Muscle of leg (tissue), 16 donors: ENCODE measurements at places on chromosomes 2 and 18. TPM values are rescaled to one million over a fixed set of nuclear protein-coding genes. Genes with fewer than 3 reads are reported as not detected.

The LYPD6B gene
- 0.29 TPM for polyA plus RNA-seq

DNA sequence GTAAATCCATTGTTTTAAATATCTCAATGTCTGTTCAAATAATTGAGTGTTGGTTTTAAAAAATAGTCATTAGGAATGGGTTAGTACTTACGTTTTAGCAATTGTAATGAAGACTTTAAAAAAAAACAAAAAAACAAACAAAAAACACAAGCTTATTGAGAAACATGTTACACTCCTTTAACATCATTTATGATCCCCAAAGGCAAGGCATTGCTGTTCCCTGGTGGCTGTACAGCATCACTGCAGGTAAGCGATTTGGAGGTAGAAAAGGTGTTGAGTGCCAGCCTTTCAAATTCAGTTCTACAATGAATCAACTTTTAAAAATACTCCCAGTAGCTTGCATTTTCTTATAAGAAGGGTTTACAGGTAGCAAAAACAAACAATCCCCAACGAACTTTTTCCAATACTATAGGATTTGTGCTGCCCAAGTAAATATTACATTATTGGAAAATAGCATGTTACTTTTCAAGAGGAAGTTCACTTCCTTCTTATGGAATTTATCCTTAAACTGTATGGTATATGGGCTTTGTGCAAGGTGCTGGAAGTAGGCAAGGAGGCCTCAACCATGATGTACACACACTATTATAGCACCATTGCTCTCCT lies 27.5 kb downstream of the CNRIP1 start:
- no peak overlapping the region for H3K4me3 ChIP-seq
- DNase-seq: no peak
- no peak overlapping the region for H3K27ac ChIP-seq
- no peaks in the 10 kb centered on the region for H3K4me1 ChIP-seq
- H3K27me3 ChIP-seq: no peaks in the 10 kb centered on the region

GRCh38 chr2:54586062-54586461 lies 129.9 kb downstream of the SPTBN1 start:
- no peaks in the 10 kb centered on the region for H3K27me3 ChIP-seq
- no peak overlapping the region for H3K27ac ChIP-seq
- no peak overlapping the region for H3K4me3 ChIP-seq
- peaks cover 15% of the 10 kb centered on the region for H3K4me1 ChIP-seq

The TCF23 gene
- polyA plus RNA-seq: 0.27 TPM

The GALNT5 gene
- 1.7 TPM for polyA plus RNA-seq

GRCh38 chr2:88483200-88483599 lies 30.7 kb upstream of the FOXI3 start:
- H3K4me1 ChIP-seq: no peaks in the 10 kb centered on the region
- H3K4me3 ChIP-seq: no peak overlapping the region
- no peak for DNase-seq
- H3K27ac ChIP-seq: no peak overlapping the region

GRCh38 chr2:10919771-10920621 lies 8.3 kb downstream of the KCNF1 start:
- no peak overlapping the region for H3K4me3 ChIP-seq
- no peaks in the 10 kb centered on the region for H3K36me3 ChIP-seq
- H3K27ac ChIP-seq: no peak overlapping the region
- DNase-seq: no peak
- peaks cover 20% of the 10 kb centered on the region for H3K4me1 ChIP-seq

The GAL3ST2 gene
- not detected for polyA plus RNA-seq

- peaks cover 26% of the 10 kb centered on the region for H3K4me1 ChIP-seq
- H3K27ac ChIP-seq: no peak overlapping the region
- no peaks in the 10 kb centered on the region for H3K36me3 ChIP-seq
- no peaks in the 10 kb centered on the region for H3K27me3 ChIP-seq
These were observed 219.6 kb downstream of the TSN start for GRCh38 chr2:121974897-121975661.

The LYPD1 gene
- 13.4 TPM for polyA plus RNA-seq

The TAF4B gene
- polyA plus RNA-seq: 2.0 TPM

GRCh38 chr2:135132314-135132713 lies 80.2 kb downstream of the RAB3GAP1 start:
- no peaks in the 10 kb centered on the region for H3K27me3 ChIP-seq
- no peak for DNase-seq
- no peak overlapping the region for H3K27ac ChIP-seq
- H3K4me3 ChIP-seq: no peak overlapping the region
- H3K36me3 ChIP-seq: peaks cover 10% of the 10 kb centered on the region

The CGREF1 gene
- polyA plus RNA-seq: 5.6 TPM

The CDH19 gene
- 2.6 TPM for polyA plus RNA-seq

The ST6GAL2 gene
- 2.8 TPM for polyA plus RNA-seq

GRCh38 chr2:74653589-74653984 lies 460 bp upstream of the SEMA4F start:
- DNase-seq: no peak
- H3K36me3 ChIP-seq: no peaks in the 10 kb centered on the region
- H3K4me3 ChIP-seq: peak overlapping the region; percentile 72
- peaks cover 17% of the 10 kb centered on the region for H3K27me3 ChIP-seq
- peaks cover 11% of the 10 kb centered on the region for H3K4me1 ChIP-seq

DNA sequence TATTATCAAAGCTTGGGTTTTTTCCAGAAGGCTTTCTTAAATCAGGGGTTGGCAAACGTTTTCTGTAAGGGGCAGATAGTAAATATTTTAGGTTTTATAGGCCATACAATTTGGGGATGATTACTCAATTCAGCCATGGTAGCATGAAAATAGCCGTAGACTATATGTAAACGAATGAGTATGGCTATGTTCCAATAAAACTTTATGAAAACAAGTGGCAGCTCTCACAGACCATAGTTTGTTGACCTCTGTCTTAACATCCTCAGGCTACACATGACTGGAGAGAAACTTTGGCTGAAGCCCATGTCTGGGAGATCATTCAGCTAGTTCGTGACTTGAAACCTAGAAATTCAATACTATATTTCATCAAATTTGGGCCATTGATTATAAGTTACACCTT lies 30.2 kb downstream of the UGP2 start:
- H3K27ac ChIP-seq: no peak overlapping the region
- no peak for DNase-seq
- H3K36me3 ChIP-seq: peaks cover 6% of the 10 kb centered on the region
- no peak overlapping the region for H3K4me3 ChIP-seq
- no peaks in the 10 kb centered on the region for H3K27me3 ChIP-seq

The PMAIP1 gene
- polyA plus RNA-seq: 22.6 TPM

The NAT8 gene
- not detected for polyA plus RNA-seq

GRCh38 chr2:63054841-63055225 lies 4.2 kb downstream of the OTX1 start:
- peak; percentile 4 for DNase-seq
- H3K36me3 ChIP-seq: no peaks in the 10 kb centered on the region

- H3K27me3 ChIP-seq: peaks cover 2% of the 10 kb centered on the region
- no peaks in the 10 kb centered on the region for H3K36me3 ChIP-seq
- no peak overlapping the region for H3K4me3 ChIP-seq
- peak overlapping the region; percentile 25 for H3K27ac ChIP-seq
- peaks cover 19% of the 10 kb centered on the region for H3K4me1 ChIP-seq
These were observed 29.2 kb upstream of the POMC start for GRCh38 chr2:25197336-25198208.

The SRD5A2 gene
- 0.05 TPM for polyA plus RNA-seq

The CAPN13 gene
- polyA plus RNA-seq: 0.61 TPM

GRCh38 chr18:47997338-47997780 lies 66.9 kb upstream of the SMAD2 start:
- H3K4me1 ChIP-seq: no peaks in the 10 kb centered on the region
- H3K36me3 ChIP-seq: no peaks in the 10 kb centered on the region
- no peaks in the 10 kb centered on the region for H3K27me3 ChIP-seq
- no peak overlapping the region for H3K27ac ChIP-seq
- no peak overlapping the region for H3K4me3 ChIP-seq

- no peaks in the 10 kb centered on the region for H3K27me3 ChIP-seq
- no peak overlapping the region for H3K27ac ChIP-seq
- no peaks in the 10 kb centered on the region for H3K36me3 ChIP-seq
- H3K4me1 ChIP-seq: no peaks in the 10 kb centered on the region
- H3K4me3 ChIP-seq: no peak overlapping the region
- no peak for DNase-seq
These were observed 2.0 kb upstream of the MYT1L start for GRCh38 chr2:2333076-2333475.

DNA sequence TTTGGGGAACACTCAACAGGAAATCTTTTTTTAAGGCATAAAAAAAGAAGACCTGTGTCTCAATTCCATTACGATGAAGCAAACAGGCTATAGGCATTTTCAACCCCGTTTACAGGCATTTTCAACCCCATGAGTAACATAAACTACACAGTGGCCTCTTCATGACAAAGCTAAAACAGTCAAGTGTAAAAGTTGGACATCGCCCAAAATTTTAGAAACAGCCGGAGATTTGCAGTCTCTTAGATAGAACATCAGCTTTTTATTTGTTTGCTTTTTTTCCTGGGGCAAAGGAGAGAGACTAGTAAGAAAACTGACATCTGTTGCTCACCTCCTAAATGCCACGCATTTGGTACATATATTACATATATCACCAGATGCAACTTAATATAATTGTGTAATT lies 173.7 kb downstream of the CMPK2 start:
- H3K4me1 ChIP-seq: peaks cover 2% of the 10 kb centered on the region
- DNase-seq: peak; percentile 73
- H3K27ac ChIP-seq: peak overlapping the region; percentile 70
- no peak overlapping the region for H3K4me3 ChIP-seq
- no peaks in the 10 kb centered on the region for H3K27me3 ChIP-seq
- H3K36me3 ChIP-seq: no peaks in the 10 kb centered on the region

- H3K27ac ChIP-seq: peak within 1 kb of the TSS; percentile 4
- H3K4me3 ChIP-seq: peak within 1 kb of the TSS; percentile 45
- peaks cover 9% of the 10 kb centered on the region for H3K36me3 ChIP-seq
These were observed at the start of gene ADCY3 for GRCh38 chr2:24920098-24920808. Gene ADCY3, minus strand, starts transcription at chr2:24920237. Its CDS starts 1,250 bp downstream, at chr2:24918987.

The ANO7 gene
- 2.0 TPM for polyA plus RNA-seq

The CD8B gene
- polyA plus RNA-seq: 0.43 TPM

- peaks cover 4% of the 10 kb centered on the region for H3K27me3 ChIP-seq
- no peak overlapping the region for H3K4me3 ChIP-seq
- H3K27ac ChIP-seq: no peak overlapping the region
- no peaks in the 10 kb centered on the region for H3K36me3 ChIP-seq
- H3K4me1 ChIP-seq: peaks cover 29% of the 10 kb centered on the region
- DNase-seq: no peak
These were observed 339.7 kb downstream of the TNS1 start for GRCh38 chr2:217662984-217663602.

DNA sequence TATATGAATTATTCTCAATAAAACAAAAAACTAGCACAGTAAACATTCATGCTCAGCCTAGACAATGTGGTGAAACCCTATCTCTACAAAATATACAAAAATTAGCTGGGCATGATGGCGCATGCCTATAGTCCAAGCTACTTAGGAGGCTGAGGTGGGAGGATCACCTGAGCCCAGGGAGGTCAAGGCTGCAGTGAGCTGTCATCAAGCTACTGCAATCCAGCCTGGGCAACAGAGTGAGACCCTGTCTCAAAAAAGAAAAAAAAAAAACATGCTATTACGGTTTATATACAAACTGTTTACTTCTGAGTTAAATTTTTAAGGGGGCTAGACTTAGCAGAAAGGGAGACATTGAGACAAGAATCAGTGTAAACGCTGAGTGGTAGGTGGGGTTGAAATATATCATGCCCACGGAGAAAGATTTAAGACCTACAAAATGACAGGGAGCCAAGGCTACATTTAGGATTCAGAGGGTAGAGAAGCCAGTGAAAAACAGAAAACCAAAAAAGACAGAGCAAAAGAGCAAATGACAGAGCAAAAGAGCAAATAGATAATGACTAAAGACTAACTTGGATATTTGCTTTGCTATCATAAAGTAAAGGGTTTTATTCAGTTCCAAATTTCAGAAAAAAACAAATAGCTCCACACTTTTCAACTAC lies 7.5 kb downstream of the TTC32 start:
- H3K27me3 ChIP-seq: no peaks in the 10 kb centered on the region
- H3K27ac ChIP-seq: no peak overlapping the region
- DNase-seq: no peak
- peaks cover 9% of the 10 kb centered on the region for H3K4me1 ChIP-seq
- peaks cover 3% of the 10 kb centered on the region for H3K36me3 ChIP-seq

- no peak overlapping the region for H3K27ac ChIP-seq
- no peak for DNase-seq
- H3K4me3 ChIP-seq: no peak overlapping the region
- peaks cover 4% of the 10 kb centered on the region for H3K4me1 ChIP-seq
These were observed 37.1 kb downstream of the FBLN7 start for GRCh38 chr2:112175333-112175732.
